ENCODE measurements at places on chromosomes 3 and 15.

- no peaks in the 10 kb centered on the region for H3K4me1 ChIP-seq
- no peak for DNase-seq
- H3K4me3 ChIP-seq = no peak overlapping the region
- no peaks in the 10 kb centered on the region for H3K27me3 ChIP-seq
- H3K36me3 ChIP-seq = no peaks in the 10 kb centered on the region
- no peak overlapping the region for H3K27ac ChIP-seq
Observed at GRCh38 chr3:191809326-191809949, 348.5 kb downstream of the PYDC2 start.

GRCh38 chr15:43469867-43470266 lies 23.1 kb downstream of the TP53BP1 start:
- no peaks in the 10 kb centered on the region for H3K27me3 ChIP-seq
- H3K27ac ChIP-seq = peak overlapping the region; percentile 33

- H3K36me3 ChIP-seq = no peaks in the 10 kb centered on the region
- H3K27me3 ChIP-seq = peaks cover 5% of the 10 kb centered on the region
- no peak for DNase-seq
Observed at GRCh38 chr15:43934480-43934879, 107.7 kb downstream of the WDR76 start.

- peaks cover 1% of the 10 kb centered on the region for H3K36me3 ChIP-seq
- DNase-seq = peak; percentile 27
- H3K4me1 ChIP-seq = peaks cover 4% of the 10 kb centered on the region
- H3K27ac ChIP-seq = no peak overlapping the region
- peaks cover 24% of the 10 kb centered on the region for H3K27me3 ChIP-seq
Observed at GRCh38 chr3:51819709-51820406, 40.8 kb upstream of the IQCF6 start.

- H3K4me1 ChIP-seq = no peaks in the 10 kb centered on the region
- no peaks in the 10 kb centered on the region for H3K36me3 ChIP-seq
- H3K27ac ChIP-seq = no peak overlapping the region
- no peak for DNase-seq
- H3K4me3 ChIP-seq = no peak overlapping the region
- H3K27me3 ChIP-seq = no peaks in the 10 kb centered on the region
Observed at GRCh38 chr3:8841472-8841871, 72.1 kb upstream of the OXTR start.

DNA sequence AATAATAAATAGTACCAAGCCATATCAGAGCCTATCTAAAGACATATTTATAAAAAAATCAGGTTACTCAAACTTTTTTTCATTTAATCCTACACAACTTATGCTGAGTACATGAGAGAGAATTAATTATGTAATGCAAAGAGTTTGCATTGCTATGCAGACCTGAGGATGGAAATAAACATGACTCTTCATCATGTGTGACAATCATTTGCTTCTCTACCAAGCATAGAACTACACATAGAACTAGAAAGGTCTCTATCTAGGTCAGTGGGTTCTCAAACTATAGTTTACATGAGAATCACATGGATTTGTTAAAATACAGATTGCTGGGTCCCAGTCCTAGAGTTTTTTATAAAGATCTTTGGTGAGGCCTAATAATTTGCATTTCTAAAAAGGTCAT lies 86.8 kb downstream of the GBE1 start:
- H3K27ac ChIP-seq = no peak overlapping the region
- H3K36me3 ChIP-seq = peaks cover 4% of the 10 kb centered on the region
- no peak overlapping the region for H3K4me3 ChIP-seq
- H3K27me3 ChIP-seq = no peaks in the 10 kb centered on the region

DNA sequence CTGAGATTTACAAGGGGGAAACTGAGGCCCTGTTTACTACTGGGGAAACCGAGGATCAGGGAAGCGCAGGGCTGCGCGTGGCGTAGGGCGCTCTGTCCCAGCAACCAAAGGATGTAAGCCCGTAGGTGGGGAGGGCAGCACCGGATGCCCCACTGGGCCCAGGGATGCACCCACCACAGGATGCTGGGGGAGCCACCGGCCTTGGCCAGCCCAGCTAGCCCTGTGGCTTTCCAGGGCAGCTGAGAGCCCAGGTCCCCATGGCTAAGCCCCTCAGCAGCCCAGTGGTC lies 33.4 kb downstream of the RPN1 start:
- DNase-seq = no peak
- H3K36me3 ChIP-seq = peaks cover 43% of the 10 kb centered on the region
- H3K27ac ChIP-seq = peak overlapping the region; percentile 92
- H3K4me3 ChIP-seq = peak overlapping the region; percentile 88

GRCh38 chr3:186374376-186374775 lies 12.3 kb upstream of the DGKG start:
- H3K27me3 ChIP-seq = peaks cover 32% of the 10 kb centered on the region
- H3K4me1 ChIP-seq = no peaks in the 10 kb centered on the region
- H3K4me3 ChIP-seq = no peak overlapping the region
- no peaks in the 10 kb centered on the region for H3K36me3 ChIP-seq
- no peak overlapping the region for H3K27ac ChIP-seq
- DNase-seq = no peak

- no peak overlapping the region for H3K4me3 ChIP-seq
- H3K27me3 ChIP-seq = no peaks in the 10 kb centered on the region
- peaks cover 3% of the 10 kb centered on the region for H3K36me3 ChIP-seq
- H3K27ac ChIP-seq = peak overlapping the region; percentile 9
- peaks cover 17% of the 10 kb centered on the region for H3K4me1 ChIP-seq
Observed at GRCh38 chr3:172317984-172318383, 130.3 kb downstream of the GHSR start.

GRCh38 chr3:115996420-115997108 lies 373.3 kb downstream of the GAP43 start:
- no peak overlapping the region for H3K4me3 ChIP-seq
- peaks cover 2% of the 10 kb centered on the region for H3K27me3 ChIP-seq
- no peaks in the 10 kb centered on the region for H3K36me3 ChIP-seq
- H3K4me1 ChIP-seq = no peaks in the 10 kb centered on the region

All from activated CD4-positive, alpha-beta memory T cell treated with anti-CD3 and anti-CD28 coated beads for 36 hours (primary cell).